Activated naive CD4-positive, alpha-beta T cell treated with anti-CD3 and anti-CD28 coated beads, Interleukin-2, amount 50 U/mL, for 72 hours (primary cell): ENCODE measurements at places on chromosomes 5 and 9. TPM values are rescaled to one million over a fixed set of nuclear protein-coding genes. Genes with fewer than 3 reads are reported as not detected.

Gene ANXA2R
- 5.3 TPM for total RNA-seq

Gene SLC6A7
- total RNA-seq = not detected

Gene CYLC2
- not detected for total RNA-seq

Gene THG1L
- 32.3 TPM for total RNA-seq

Gene DDX4
- not detected for total RNA-seq

Gene SLC25A2
- 0.23 TPM for total RNA-seq

Gene PCDHB8
- not detected for total RNA-seq

Gene SOWAHA
- not detected for total RNA-seq

Gene FAM221B
- not detected for total RNA-seq

Gene PAPPA
- total RNA-seq = 0.30 TPM

Gene WDR36
- total RNA-seq = 55.3 TPM

Gene TAF11L5
- not detected for total RNA-seq

Gene CAMK4
- 51.3 TPM for total RNA-seq

Gene NPDC1
- 29.4 TPM for total RNA-seq

Gene TNFSF15
- 0.43 TPM for total RNA-seq

Gene TAF11L10
- not detected for total RNA-seq

Gene OSMR
- not detected for total RNA-seq

Gene SEMA6A
- total RNA-seq = 0.18 TPM

Gene FBLL1
- total RNA-seq = 0.37 TPM

Gene SLCO6A1
- total RNA-seq = not detected

Gene SLC24A2
- total RNA-seq = 0.05 TPM

Gene MYOZ3
- total RNA-seq = 0.49 TPM

Gene GCNT1
- 3.8 TPM for total RNA-seq

Gene TMEM245
- total RNA-seq = 23.5 TPM

Gene ANKRD33B
- total RNA-seq = 5.6 TPM

Gene ZBED3
- 2.0 TPM for total RNA-seq

Gene TEX48
- not detected for total RNA-seq

Gene ENTREP1
- total RNA-seq = not detected

Gene ENHO
- 0.31 TPM for total RNA-seq

Gene KIAA0825
- total RNA-seq = 0.16 TPM

Gene DMRT3
- total RNA-seq = not detected

Gene ZDHHC11B
- not detected for total RNA-seq

Gene FAXDC2
- total RNA-seq = 0.57 TPM

Gene NR2F1
- not detected for total RNA-seq

Gene PRRX2
- not detected for total RNA-seq

Gene PCDHB4
- total RNA-seq = not detected

Gene GAS1
- 0.14 TPM for total RNA-seq

Gene ASTN2
- 5.4 TPM for total RNA-seq

Gene CACNA1B
- 0.04 TPM for total RNA-seq

Gene CAVIN4
- total RNA-seq = 0.21 TPM

Gene MRPL36
- total RNA-seq = 60.4 TPM

Gene RNF38
- 35.8 TPM for total RNA-seq

Gene SPATA31E1
- not detected for total RNA-seq

Gene ST8SIA4
- 36.2 TPM for total RNA-seq

Gene GFI1B
- total RNA-seq = not detected

Gene CHSY3
- not detected for total RNA-seq
